ENCODE measurements at places on chromosomes 4 and X.
A peak's percentile ranks its signal among the peaks of the same experiment; 100 is the strongest.

- DNase-seq = no peak
Observed at GRCh38 chr4:65370709-65371108, 299.6 kb downstream of the EPHA5 start.

GRCh38 chrX:136954930-136955329, 74.4 kb upstream of the RBMX start:
- peak; percentile 42 for DNase-seq

DNA sequence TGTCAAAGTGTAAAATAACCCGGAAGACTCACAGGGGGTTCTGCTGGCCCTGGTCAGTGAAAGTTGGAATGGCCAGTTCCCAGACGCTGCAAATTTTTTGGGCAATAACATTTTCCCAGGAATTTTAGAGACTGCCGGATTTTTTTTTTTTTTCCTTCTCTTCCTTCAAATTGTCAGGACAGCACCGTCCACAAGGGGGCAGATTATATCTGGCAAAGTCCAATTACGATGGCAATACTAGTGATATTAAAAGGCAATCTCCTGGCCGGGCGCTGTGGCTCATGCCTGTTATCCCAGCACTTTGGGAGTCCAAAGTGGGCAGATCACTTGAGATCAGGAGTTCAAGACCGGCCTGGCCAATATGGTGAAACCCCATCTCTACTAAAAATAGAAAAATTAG, 20.5 kb downstream of the SLC25A5 start:
- peak; percentile 59 for DNase-seq

- DNase-seq = no peak
Observed at GRCh38 chrX:13805241-13805640, 11.7 kb downstream of the GPM6B start.

GRCh38 chrX:70452143-70452733, 7.6 kb downstream of the DLG3 start:
- peak; percentile 84 for DNase-seq

- peak; percentile 84 for DNase-seq
Observed at GRCh38 chr4:88697588-88698329, at the start of gene NAP1L5. Gene NAP1L5 (minus strand): TSS chr4:88697829. CDS start chr4:88697754, 75 bp downstream.

DNA sequence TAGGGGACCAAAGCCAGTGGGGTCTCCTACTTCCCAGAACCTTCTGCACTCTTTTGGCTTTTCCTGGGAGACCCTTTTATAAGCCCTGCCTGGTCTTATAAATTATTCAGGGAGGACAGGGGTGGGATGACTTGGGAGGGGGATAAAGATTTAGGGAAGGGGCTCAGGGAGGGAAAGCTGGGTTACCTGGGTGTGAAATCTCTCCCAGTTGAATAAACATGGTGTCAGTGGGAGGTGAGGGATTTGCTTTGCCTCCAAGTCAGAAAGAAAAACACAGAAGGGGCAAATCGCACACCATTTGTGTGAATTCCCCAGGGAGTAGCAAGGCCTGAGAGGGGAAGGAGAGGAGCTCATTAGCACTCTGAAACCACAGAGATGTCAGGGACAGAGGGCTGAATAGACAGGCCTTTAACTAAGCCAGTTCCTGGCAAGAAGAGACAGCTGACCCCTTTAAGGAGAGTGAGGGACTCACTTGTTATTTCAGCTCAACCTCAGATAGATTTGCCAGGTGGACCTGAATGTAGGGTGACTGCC, at the start of gene RIPPLY1:
Gene RIPPLY1 (minus strand): TSS at position 51 of the 534 bp plus-strand sequence. CDS start 54 bp downstream, outside the sequence.
- DNase-seq = no peak

GRCh38 chr4:185945906-185946305, 123.0 kb upstream of the TLR3 start:
- DNase-seq = no peak

GRCh38 chrX:79182616-79183015, 38.1 kb downstream of the GPR174 start:
- DNase-seq = no peak

Data from eye (tissue), 1 donor.